ENCODE measurements at places on chromosomes 11 and 22.
A peak's percentile ranks its signal among the peaks of the same experiment; 100 is the strongest.

- no peak for DNase-seq
These were observed 100.0 kb downstream of the WNT7B start for GRCh38 chr22:45877036-45877380.

GRCh38 chr11:99973993-99974392 is 713.1 kb upstream of the ARHGAP42 start:
- DNase-seq: no peak

DNA sequence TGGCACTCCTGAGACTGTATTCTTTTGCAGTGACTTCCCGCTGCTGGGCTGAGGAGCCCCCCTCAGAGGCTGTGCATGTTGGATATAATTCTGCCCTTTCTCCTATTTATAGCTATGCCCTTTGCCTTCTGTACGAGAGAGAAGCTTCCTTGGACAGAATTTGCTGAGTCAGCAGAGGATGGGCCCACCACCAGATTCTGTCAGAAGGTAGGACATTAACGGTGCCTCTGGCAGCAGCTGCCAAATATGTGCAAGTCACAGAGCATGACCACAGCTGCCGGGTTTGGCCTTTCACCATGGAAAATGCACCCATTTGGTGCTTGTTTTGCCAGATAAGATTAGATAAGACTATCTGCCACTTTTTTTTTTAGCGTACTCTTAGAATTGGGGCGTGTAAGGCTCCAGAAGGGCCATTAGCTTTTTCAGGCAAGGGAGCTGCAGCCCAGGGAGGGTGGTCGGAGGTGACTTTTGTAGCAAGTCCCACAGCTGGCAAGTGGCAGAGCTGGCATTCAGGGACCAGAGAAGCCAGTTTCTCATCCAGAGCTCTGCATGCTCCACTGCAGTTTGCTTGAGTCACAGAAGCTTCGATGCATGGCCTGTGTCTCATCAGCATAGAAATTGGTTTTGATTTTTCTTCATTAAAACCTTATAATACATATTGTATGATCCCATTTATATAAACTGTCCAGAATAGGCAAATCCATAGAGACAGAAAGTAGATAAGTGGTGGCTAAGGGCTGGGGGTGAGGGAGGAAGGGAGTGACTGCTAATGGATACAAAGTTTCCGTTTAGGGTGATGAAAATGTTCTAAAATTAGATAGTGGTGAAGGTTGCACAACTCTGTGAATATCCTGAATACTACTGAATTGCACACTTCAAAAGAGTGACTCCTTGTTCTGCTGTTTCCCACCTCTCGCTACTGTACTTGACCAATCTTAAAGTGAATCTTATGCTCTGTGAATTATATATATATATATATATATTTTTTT is 15.8 kb downstream of the UPB1 start:
- DNase-seq: no peak

GRCh38 chr11:47464483-47464882 is 15.5 kb upstream of the RAPSN start:
- peak; percentile 36 for DNase-seq

DNA sequence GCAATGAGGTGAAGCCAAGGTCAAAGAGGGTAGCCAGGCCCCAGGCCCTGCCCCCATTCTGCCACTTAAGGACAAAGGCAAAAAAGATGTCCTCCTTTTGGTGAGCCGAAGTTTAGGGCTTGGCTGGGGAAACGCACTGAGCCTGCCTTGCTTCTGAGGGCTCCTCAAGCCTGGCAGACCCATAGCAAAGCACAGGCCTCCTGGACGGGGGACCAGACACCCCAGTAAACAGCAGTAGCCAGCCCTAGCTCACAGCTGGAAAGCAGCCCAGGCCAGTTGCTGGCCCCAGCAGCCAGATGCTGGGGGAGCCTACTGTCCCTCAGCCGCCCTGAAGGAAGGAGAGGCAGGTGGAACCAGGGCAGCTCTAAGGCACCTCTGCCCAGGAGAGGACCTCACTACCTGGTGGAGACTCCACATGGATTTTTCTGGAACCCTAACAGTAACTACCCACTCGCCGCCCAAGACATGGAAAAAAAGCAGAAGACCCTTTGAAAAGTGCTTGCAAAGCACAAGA is 3.8 kb upstream of the PYGM start:
- DNase-seq: peak; percentile 75

DNA sequence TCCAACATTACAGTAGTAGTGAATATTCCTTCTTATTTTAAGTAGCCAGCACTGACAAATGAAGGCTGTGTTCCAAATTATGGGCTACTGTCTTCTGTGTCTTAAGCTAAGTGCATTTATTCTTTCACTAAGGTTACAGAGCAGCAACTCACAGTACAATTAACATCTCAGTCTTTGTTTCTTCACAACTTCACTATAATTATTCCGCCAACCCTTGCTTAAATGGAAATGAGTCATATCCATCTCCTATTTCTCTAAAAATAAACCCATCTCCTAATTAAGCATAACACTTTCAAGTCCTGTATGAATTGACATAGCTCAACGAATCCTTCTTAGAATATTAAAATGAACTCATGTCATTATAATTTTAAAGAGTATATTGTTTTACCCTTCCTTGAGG is 6.7 kb downstream of the ETS1 start:
- DNase-seq: no peak

DNA sequence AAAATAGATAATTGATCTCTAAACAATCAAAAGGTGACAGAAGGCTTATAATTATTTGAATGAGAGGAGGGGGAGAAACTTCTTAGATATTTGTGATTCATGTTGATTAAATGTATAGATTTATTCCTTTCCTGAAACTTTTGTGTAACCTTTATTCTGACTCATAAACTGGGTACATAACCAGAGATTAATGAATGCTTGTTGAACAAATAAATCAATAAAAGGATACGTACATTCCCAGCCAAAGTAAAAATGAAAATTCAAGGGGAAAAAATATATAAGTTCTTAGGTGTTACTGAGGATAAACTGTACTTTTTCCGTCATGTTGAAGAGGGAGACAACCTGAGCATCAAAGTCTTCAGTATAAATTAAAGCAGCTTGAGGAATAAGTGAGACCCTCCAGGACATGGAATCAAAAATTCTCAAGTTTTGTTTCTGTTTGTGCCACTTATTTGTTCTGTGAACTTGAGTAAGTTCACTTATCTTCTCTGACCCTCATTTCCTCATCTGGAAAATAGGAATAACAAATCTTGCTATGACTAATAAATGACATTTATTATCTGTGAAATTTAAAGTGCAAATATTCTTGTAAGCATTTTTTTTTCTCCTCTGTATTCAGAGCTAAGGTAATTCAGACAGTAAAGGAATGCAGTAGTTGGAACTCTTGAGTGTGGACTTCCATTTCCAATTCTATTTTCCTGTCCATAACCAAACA is 195.4 kb downstream of the METTL15 start:
- DNase-seq: no peak

DNA sequence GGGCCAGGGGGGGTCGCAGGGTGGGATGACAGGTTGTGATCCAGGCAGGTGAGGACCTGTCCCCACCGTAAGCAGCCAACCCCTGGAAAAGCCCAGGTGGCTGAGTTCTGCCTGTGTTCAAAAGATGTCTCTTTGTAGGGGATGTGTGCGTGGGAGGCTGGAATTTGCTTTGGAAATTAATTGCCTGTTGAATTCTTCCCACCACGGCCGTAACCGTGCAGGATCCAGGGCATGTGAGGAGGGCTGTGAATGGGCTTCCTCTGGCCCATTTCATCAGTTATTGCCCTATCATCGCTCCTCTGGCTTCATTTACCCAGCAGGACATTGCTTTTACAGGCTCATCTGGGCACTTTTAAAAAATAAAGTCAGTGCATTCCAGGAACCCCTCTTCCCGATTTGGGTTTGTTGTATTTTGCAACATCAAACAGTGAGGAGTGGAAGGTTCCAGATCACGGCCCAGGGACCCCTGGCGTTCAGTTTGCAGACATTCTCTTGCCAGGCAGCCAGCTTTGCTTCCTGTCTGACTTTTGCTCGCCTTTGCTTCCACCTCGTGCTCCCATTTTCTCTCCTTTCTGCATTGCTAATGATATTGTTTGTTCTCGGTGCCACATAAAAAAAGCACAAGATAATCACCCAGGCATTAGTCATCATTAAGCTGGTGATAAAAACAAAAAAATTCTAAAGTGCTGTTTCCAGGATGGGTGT is 1306.6 kb downstream of the BRD1 start:
- DNase-seq: no peak

- DNase-seq: peak; percentile 93
These were observed 3.2 kb downstream of the CARNS1 start for GRCh38 chr11:67418476-67419281.

- DNase-seq: no peak
These were observed 213.1 kb downstream of the INSC start for GRCh38 chr11:15327786-15328231.

GRCh38 chr11:61922539-61922938 is 5.2 kb upstream of the RAB3IL1 start:
- no peak for DNase-seq

DNA sequence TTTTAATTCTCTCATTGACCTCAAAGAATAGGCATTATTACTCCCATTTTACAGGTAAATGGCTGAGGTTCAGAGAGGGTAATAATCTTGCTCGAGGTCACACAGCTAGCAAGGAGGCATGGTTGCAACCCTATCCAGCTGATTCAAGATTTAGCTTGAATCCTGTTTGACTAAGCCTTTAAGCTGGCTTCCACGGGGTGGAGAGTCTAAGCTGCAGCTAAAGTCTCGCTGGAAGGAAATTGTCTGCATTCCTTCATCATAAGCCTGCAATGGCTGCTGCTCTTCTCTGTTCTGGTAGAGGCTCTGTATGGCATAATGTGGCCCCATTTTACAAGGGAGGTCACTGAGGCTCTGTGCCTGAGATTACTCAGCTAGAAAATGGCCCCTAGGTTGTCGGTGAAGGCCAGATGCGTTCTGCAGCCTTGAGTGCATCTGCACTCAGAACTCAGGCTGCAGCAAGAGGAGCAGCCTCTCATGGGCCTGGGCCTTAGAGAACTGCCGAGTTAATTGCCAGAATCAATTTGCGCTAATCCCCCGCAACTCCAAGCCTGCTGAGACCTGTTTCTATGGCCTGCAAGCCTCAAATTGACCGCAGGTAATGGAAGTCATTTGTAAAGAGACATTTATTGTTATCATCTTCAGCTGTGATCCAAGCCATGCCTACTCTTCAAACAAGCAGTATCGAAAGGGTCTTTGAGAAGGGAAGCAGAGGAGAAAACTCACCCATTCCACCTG is 44.1 kb upstream of the SEZ6L start:
- no peak for DNase-seq

DNA sequence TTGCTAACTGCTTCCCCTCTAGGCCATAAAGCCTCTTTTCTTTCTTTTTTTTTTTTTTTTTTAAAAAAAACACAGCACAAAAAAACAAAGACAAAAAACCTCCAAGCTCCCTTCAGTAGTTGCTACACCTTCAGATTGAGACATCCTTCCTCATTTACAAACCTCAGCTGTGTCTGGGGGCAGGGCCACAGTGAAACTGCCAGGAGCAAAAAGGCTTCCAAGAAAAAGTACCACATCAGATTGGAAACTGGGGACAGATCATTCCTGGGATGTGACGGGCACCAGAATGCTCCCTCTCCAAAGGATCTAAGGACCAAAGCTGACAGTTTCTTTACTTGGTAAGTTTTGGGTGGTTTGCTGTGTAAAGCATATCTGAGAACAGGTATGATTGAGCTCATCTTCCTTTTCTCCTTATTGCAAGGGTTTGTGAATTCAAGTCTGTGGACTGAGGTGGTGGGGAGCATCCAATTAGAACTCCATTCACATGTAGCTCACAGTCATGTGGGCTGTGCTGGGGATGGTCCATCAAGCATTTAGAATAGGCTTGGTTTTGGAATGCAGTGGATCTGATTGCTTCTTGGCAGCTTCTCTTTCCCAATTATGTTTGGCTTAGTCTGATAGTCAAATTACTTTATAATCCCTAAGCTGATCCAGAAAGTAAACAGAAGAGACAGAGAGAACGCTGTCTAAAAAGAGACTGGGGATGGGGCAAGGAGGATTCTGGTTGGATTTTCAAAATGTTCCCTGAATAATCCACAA is 705 bp downstream of the BBOX1 start:
- DNase-seq: no peak

- DNase-seq: no peak
These were observed 37.3 kb upstream of the COMT start for GRCh38 chr22:19904174-19904856.

DNA sequence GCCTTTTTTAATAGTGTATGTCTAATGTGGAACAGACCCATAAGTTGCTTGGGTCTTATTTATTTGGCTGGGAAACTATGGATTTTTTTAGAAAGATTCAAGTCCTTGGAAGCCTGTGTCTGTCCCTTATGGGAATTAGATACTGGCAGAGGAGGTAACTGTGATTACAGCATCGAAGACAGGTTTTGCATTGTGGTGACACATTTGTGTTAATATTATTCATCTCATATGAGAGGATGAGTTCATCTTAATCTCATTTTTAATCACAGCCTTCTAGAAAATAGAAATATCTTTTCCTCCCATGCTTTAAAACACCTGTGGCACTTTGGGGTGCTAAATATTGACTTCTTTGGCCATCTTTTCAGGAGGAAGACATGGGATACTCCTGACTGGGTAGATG is 9.2 kb downstream of the TAB1 start:
- no peak for DNase-seq

DNA sequence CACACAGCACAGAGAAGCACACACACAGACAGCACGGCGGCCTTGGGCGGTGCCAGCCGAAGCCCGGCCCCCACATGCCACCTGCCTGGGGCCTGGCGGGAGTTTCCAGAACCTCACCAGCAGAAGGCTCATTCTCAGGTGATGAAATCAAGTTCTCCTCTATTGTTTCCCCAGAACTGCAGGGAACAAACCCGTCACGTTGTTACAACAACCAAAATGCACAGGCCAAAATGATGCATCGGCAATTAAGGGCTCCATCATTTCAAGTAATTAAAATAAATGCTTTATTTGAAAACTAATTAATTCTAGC is 30.8 kb downstream of the GNB1L start:
- no peak for DNase-seq

GRCh38 chr11:96082002-96082899 is 158.3 kb upstream of the MTMR2 start:
- DNase-seq: no peak

- DNase-seq: no peak
These were observed 14.3 kb downstream of the AMOTL1 start for GRCh38 chr11:94782446-94782845.

- DNase-seq: peak; percentile 43
These were observed 80.3 kb upstream of the SHISAL1 start for GRCh38 chr22:44393066-44393465.

GRCh38 chr11:19426011-19426755 is 185.4 kb upstream of the E2F8 start:
- DNase-seq: no peak

DNA sequence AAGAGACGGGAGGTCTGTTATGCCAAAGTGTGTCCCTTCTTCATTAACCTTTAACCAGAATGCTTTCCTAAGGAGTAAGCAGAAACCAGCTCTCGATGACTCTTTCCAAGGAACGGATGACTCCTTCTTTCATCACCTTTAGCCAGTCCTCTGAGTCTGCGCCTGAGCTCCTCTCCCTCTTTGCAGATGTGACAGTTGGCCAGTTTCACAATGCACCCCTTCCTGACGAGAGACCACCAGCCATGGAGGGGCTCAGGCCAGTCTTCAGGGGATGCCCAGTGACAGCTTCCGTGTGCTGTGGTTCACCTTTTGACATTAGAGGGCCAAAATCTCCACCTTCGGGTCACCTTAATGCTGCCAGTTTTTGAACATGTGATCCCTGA is 826.1 kb downstream of the TBC1D22A start:
- no peak for DNase-seq

Data from spleen (tissue), 13 donors.